ENCODE measurements at places on chromosomes 6 and 20. TPM values are rescaled to one million over a fixed set of nuclear protein-coding genes. Genes with fewer than 3 reads are reported as not detected.

The KIZ gene
- 13.8 TPM for total RNA-seq

The OLIG3 gene
- total RNA-seq = not detected

The BFSP1 gene
- total RNA-seq = 11.7 TPM

The PDYN gene
- total RNA-seq = not detected

The LY6G6F gene
- not detected for total RNA-seq

The SYCP2 gene
- total RNA-seq = 1.9 TPM

The NTSR1 gene
- total RNA-seq = not detected

The PRDM13 gene
- not detected for total RNA-seq

The POPDC3 gene
- 3.4 TPM for total RNA-seq

The SLC17A9 gene
- 0.24 TPM for total RNA-seq

The ZSCAN16 gene
- total RNA-seq = 3.0 TPM

The BACH2 gene
- total RNA-seq = 10.5 TPM

The C20orf204 gene
- total RNA-seq = 0.97 TPM

The DLL1 gene
- 0.35 TPM for total RNA-seq

The LST1 gene
- total RNA-seq = not detected

The IP6K3 gene
- total RNA-seq = 9.0 TPM

The SF3B5 gene
- 101 TPM for total RNA-seq

The FUT9 gene
- total RNA-seq = not detected

The VGLL2 gene
- total RNA-seq = not detected

The EPHA7 gene
- 55.4 TPM for total RNA-seq

The CCND3 gene
- total RNA-seq = 52.9 TPM

The C6orf89 gene
- total RNA-seq = 56.1 TPM

The ELOVL2 gene
- 18.1 TPM for total RNA-seq

The POLR3F gene
- 8.1 TPM for total RNA-seq

The OXT gene
- total RNA-seq = not detected

The PRICKLE4 gene
- total RNA-seq = 3.6 TPM

The ADGRB3 gene
- total RNA-seq = 1.5 TPM

The CEP85L gene
- total RNA-seq = 11.1 TPM

The DDO gene
- total RNA-seq = not detected

The ATRN gene
- total RNA-seq = 52.8 TPM

The CYP21A2 gene
- 0.68 TPM for total RNA-seq

The CCR6 gene
- total RNA-seq = not detected

The FAM209B gene
- total RNA-seq = not detected

The CRIP3 gene
- total RNA-seq = 0.47 TPM

The HFE gene
- total RNA-seq = 7.5 TPM

The MRPS18B gene
- total RNA-seq = 23.3 TPM

The EFCAB8 gene
- total RNA-seq = 0.51 TPM

The RAB44 gene
- not detected for total RNA-seq

The ZKSCAN3 gene
- 7.8 TPM for total RNA-seq

The C20orf202 gene
- total RNA-seq = not detected

The RBBP8NL gene
- not detected for total RNA-seq

The SERPINB6 gene
- total RNA-seq = 98.0 TPM

The RAET1G gene
- total RNA-seq = 0.60 TPM

The GSTA3 gene
- total RNA-seq = not detected

The MRAP2 gene
- 19.5 TPM for total RNA-seq

The ERVFRD-1 gene
- not detected for total RNA-seq

The SNHG17 gene
- 23.6 TPM for total RNA-seq
